ENCODE measurements at places on chromosomes 13 and 19.
A peak's percentile ranks its signal among the peaks of the same experiment; 100 is the strongest.

- DNase-seq: no peak
Observed at GRCh38 chr19:1102407-1103131, 1.2 kb upstream of the GPX4 start.

DNA sequence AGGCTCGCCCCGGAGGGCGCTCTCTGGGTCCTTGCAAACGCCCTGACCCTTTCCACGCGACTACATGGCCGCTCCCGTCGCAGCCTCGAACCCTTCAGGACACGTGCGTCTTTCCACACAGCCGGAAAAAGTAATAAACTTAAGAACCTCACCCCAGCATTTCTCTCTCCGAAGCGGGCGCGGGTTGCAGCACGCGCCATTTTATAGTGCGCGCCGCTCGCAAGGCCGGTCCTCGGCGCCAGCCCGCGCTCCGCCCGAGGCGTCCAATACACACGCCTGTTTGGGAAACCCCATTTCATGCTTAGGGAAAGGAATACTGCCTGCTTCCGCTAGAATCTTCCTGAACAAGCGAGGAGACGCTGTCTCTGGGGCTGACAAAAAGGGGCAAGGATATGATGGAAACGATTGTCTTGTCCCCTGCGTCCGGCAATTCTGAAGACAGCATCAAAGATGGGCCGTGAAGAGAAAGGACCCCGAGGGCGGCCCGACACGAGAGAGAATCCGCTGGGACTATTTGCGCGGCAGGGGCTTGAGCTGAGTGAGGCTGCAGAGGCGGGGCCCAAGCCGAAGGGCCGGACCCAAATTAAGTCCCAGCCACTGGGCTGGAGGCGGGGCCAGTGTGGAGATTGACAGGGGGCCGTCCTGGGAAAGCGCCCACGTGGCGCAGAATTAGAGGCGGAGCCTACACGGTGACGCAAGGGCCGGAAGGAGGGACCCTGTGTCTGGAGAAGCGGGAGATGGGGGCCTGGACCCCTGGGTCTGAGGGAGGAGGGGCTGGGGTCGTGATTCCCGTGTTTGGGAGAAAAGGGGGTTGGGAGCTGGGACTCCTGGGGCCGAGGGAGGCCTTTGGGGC is 14.4 kb downstream of the ACP4 start:
- DNase-seq: peak; percentile 96

DNA sequence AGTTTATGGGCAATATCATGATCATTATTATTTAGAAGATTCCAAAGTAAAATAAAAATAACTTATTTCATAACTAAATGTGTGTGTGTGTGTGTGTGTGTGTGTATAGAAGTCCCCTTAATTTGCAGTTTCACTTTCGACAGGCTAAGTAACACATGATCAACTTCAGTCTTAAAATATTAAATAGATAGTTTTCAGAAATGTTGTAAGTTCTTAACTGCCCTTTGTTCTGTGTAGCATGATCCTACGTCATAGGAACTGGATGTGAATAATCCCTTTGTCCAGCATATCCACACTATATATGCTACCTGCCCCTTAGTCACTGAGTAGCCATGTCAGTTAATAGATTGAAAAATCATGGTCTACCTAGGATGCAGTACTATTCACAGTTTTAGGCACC is 1863.5 kb upstream of the PCDH20 start:
- no peak for DNase-seq

DNA sequence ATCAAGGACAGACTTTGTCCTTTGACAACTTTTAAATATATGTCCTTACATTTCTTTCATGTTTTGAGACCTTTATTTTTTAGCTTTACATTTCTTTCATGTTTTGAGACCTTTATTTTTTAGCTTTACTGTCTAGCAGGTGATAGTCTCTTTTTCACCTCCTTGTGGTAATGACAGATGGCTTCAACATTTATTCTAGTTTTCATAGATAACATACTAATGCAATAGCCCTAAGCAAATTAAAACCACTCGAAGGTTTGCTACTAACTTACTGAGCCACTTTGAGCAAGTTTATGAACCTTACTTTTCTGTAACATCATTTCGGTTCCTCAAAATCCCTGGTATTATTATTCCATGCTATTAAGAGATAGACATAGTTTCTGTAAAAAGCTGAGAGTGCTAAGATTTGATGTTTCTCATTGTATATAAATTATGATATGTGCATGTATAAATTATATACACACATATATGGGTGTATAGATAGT is 4.5 kb downstream of the DACH1 start:
- DNase-seq: no peak

GRCh38 chr19:40803857-40804782 is 5.1 kb downstream of the EGLN2 start:
- no peak for DNase-seq

- no peak for DNase-seq
Observed at GRCh38 chr13:109728791-109729731, 57.3 kb downstream of the IRS2 start.

DNA sequence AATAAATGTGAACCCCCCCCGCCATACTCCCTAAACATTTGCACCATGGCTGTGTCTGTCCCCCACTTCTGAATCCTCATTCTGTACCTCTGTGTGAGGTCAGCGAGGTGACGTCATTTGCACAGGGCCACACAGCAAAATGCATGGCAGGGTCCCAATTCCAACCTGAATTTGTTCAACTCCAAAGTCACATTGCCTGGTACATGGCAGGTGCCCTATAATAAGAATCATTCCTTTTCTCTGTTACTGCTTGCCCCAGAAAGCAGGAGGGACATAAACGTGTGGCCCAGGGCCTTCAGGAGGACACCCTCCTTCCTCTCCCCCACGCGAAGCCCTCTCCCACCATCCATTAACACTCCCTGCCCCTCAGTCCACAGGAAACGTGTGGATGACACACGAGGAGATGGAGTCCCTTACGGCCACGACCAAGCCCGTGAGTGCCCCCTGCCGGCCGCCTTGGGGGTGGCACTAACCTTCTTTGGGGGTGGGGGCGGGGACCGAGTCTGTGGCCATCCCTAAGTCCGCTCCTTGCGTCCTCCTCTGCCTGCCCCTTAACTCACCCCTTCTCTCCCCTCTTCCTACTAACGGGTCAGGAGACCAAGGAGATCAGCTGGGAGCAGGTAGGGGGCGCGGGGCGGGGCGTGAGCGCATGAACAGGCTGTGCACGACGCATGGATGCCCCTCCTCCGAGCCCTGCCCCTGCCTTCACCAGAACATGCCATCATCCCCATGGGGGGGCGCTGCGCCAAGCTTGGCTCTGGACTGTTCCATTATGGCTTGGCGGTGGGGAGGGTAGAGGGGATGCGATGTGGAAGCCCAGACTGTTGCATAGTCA is 9.4 kb downstream of the HRC start:
- DNase-seq: no peak

- DNase-seq: no peak
Observed at GRCh38 chr19:38392707-38393308, 4.3 kb downstream of the SPRED3 start.

DNA sequence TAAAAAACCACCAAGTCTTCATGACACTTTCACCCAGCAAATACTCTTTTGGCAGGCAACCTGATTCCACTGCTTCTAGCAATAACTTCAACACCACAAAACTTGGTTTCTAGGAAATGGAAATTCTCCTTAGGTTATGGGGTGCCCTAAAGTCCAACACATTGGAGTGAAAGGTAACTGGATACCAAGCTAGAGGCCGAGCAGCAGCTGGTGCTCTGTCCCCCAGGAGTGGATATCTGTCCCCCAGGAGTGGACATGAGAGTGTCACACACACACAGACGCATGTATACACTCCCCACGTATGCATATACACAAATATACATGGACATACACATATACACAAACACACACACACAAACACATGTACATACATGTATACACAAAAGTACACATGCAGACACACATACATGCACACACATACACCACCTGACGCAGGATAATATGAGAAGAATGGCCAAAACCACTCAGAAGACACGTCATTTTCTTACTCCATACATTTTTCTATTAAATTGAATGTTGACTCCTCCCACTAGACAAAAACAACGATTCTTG is 50.8 kb downstream of the RFX2 start:
- DNase-seq: no peak

GRCh38 chr13:38661010-38661675 is 25.7 kb upstream of the FREM2 start:
- no peak for DNase-seq

- no peak for DNase-seq
Observed at GRCh38 chr19:36183245-36183628, 31.0 kb upstream of the COX7A1 start.

- DNase-seq: no peak
Observed at GRCh38 chr13:113418722-113419049, 34.6 kb downstream of the ADPRHL1 start.

GRCh38 chr13:53050151-53050550 is 21.5 kb downstream of the OLFM4 start:
- no peak for DNase-seq

- DNase-seq: no peak
Observed at GRCh38 chr19:45469945-45470761, 2.4 kb downstream of the FOSB start.

- DNase-seq: no peak
Observed at GRCh38 chr13:98476106-98476505, 100.8 kb downstream of the STK24 start.

GRCh38 chr13:44331912-44332851 is 41.4 kb upstream of the SERP2 start:
- no peak for DNase-seq

- DNase-seq: no peak
Observed at GRCh38 chr19:57192077-57192420, 749 bp downstream of the ZNF264 start.

GRCh38 chr13:82758044-82758443 is 1124.2 kb downstream of the SLITRK1 start:
- DNase-seq: no peak

GRCh38 chr13:98254513-98254912 is 77.4 kb upstream of the RNF113B start:
- no peak for DNase-seq

- DNase-seq: no peak
Observed at GRCh38 chr19:16829822-16830289, 658 bp downstream of the SIN3B start.

Data from LNCaP clone FGC (cell line).